CD4-positive, alpha-beta T cell treated with Interferon alpha-2 for 1 hour (primary cell): ENCODE measurements at places on chromosomes 6 and 20.

DNA sequence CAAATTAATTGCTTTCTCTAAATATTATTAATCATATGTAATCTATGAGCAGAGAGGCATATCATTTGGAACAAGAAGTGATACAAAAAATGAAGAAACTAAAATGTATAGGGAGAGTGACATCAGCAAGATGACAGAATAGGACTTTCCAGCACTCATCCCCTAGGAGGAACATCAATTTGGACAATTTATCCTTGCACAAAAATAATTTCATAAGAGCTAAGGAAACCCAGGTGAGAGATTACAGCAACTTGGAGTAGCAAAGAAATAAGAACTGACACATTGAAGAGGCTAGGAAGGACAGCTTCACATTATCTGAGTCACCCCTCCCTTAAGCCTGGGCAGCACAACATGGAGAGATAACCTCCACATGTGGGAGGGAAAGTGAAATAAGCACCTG, 347.5 kb downstream of the MAFB start:
- DNase-seq, result no peak

- no peak for DNase-seq
These were observed 3.2 kb upstream of the CST3 start for GRCh38 chr20:23640671-23641667.

GRCh38 chr6:73308712-73309534, 45.2 kb downstream of the DPPA5 start:
- DNase-seq, result no peak

GRCh38 chr20:9441948-9442347, 72.4 kb upstream of the LAMP5 start:
- DNase-seq, result no peak

DNA sequence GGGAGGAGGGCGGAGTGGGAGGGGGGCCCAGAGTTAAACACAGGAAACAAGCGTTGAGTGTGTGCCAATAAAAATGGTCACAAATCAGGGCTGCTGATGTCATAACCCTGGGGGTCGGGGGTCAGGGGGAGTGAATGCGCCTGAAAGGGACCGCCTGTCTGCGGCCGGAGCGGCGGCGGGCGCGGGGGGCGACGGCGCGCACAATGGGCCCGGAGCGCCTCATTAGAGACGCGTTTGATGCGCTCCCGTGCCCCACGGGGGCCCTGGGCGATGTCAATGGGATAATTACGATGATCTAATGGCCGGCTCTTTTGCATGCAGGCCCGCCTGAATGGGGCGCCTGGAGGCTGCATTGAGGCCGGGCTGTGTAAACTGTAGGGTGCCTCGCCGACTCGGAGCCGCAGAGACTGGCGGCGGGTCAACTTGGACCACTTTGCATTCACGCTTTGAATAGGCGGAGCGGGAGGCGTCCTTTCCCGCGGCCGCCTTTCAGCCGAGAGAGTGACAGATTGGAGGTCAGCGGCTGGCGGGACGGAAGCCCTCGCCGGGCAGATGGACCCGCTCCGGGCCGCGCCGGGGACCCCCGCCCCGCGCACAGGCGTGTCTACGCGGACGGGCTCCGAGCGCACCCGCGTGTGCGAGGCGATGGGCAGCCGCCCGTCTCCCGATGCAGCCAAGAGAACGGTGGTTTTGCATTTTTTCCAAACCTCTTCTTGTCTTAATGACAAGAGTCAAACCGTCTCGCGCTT, 296.1 kb downstream of the TFAP2C start:
- DNase-seq, result no peak

GRCh38 chr6:334536-335510, 42.5 kb downstream of the DUSP22 start:
- no peak for DNase-seq

GRCh38 chr6:1610497-1611321, 994 bp downstream of the FOXC1 start:
- no peak for DNase-seq

- no peak for DNase-seq
These were observed 32.7 kb upstream of the HCRTR2 start for GRCh38 chr6:55141611-55142010.

- peak; percentile 73 for DNase-seq
These were observed at the start of gene SLC35B2 for GRCh38 chr6:44257025-44257752. Gene SLC35B2, minus strand, starts transcription at chr6:44257528. Its CDS starts 118 bp downstream, at chr6:44257410.

DNA sequence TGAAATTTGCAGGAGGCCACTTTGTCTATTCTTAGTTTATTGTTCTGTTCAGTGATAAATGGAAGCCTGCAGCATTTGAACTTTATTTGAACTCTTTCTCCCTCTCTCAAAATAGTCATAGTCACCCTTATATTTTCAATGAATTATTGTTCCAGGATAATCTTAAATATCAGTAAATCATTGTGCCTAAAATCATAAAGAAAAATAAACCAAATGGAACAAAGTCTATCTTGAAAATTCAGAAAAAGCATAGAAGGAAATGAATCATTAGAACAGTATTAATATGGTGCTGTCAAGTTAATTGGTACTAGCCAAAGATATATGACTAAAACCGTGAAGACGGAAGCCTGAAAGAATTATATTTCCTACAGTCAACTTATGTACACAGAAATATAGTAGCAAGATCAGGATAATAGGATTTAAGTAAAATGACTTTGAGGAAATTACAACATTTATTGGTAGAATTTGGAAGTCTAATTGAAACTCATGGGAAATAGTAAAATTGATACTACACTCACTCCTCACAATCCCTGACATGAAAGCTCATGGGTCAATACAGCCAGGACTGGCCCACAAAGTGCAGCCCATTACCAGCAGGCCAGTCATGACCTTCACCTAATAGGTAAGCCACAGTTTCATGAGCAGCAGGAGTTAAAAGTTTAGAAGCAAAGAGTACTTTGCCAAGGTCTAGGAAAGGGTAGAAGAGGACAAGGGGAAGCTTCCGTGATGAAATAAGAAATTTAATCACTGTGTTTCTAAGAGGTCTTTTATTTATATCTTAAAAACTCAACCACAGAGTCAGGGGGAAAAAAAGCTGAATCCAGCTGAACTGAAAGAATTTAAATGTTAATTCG, 119.9 kb upstream of the ENPP5 start:
- no peak for DNase-seq
